SK-N-MC (cell line): ENCODE measurements at places on chromosomes 5 and 9.

DNA sequence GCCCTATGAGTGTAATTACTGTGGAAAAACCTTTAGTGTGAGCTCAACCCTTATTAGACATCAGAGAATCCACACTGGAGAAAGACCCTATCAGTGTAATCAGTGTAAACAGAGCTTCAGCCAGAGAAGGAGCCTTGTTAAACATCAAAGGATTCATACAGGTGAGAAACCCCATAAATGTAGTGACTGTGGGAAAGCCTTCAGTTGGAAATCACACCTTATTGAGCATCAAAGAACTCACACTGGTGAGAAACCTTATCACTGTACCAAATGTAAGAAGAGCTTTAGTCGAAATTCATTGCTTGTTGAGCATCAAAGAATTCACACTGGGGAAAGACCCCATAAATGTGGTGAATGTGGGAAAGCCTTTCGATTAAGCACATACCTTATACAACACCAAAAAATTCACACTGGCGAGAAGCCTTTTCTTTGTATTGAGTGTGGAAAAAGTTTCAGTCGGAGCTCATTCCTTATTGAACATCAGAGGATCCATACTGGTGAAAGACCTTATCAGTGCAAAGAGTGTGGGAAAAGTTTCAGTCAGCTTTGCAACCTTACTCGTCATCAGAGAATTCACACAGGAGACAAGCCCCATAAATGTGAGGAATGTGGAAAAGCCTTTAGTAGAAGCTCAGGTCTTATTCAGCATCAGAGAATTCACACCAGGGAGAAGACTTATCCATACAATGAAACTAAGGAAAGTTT is 9.9 kb downstream of the ZNF189 start:
- DNase-seq: no peak

GRCh38 chr9:21357479-21358460 is 7.1 kb upstream of the IFNA6 start:
- DNase-seq: no peak

DNA sequence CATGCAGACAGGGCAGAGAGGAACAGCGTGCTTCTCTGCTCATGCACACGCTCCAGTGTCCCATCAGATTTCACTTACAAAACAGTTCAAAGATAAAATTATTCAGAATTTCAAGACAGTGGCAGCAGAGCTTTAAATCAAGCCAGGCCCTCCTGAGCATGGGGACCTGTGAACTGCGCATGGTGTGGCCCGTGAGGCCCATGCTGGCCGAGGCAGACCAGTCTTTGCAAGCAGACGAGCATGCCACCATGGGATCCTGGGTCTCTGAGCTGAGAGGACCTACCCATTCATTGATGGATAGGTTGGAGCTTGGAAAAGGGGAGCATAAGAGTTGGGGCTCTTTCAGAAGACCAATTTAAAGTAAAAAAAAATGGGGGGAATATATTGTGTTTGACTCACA is 35.0 kb upstream of the SAP30L start:
- DNase-seq: no peak

DNA sequence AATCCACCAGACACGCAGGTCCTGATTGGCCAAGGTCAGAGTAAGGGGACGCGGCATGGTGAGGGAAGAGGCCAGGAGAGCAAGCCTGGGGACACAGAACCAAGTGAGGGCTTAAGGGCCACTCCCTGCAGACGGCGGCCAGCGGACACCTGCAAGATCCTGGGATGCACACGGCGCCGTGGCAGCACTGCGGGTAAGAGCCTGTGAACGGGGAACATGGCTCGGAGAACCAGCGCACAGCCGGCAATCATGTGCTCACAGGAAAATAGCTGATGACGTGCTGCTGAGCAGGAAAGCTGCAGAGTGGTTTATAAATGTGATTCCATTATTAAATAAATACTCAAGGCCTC is 27.0 kb upstream of the NSMF start:
- no peak for DNase-seq

GRCh38 chr9:109901201-109901600 is 121.2 kb downstream of the PALM2AKAP2 start:
- DNase-seq: no peak

GRCh38 chr9:125659201-125659840 is 47.7 kb downstream of the MAPKAP1 start:
- DNase-seq: no peak

DNA sequence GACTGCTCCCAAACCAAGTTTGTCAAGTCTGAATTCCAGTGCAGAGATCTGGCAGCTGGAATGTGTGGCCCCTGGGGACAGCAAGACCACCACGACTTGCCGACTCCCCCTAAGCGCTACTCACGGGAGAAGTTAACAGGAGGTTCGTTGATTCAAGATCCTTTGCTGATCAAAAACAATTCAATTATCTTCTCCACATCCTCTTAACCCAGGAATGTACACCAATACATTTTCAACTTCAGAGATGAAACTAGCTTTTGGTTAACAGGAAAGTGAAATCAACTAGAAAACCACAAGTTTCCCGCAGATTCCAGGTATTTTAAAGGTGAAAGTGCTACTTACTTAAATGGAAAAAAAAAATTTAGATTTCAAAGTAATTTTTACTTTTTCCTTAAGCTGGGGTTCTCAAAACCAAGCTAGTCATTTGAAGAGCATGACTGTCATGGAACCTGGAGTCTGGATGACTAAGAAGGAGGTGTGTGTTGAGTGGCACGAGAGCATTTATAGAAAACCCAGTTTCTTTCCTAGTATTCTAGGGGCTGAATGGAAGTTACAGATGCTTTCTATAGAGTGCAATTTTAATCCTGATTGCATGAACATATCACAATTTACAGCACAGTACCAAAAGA is 257.5 kb upstream of the PANK3 start:
- no peak for DNase-seq

DNA sequence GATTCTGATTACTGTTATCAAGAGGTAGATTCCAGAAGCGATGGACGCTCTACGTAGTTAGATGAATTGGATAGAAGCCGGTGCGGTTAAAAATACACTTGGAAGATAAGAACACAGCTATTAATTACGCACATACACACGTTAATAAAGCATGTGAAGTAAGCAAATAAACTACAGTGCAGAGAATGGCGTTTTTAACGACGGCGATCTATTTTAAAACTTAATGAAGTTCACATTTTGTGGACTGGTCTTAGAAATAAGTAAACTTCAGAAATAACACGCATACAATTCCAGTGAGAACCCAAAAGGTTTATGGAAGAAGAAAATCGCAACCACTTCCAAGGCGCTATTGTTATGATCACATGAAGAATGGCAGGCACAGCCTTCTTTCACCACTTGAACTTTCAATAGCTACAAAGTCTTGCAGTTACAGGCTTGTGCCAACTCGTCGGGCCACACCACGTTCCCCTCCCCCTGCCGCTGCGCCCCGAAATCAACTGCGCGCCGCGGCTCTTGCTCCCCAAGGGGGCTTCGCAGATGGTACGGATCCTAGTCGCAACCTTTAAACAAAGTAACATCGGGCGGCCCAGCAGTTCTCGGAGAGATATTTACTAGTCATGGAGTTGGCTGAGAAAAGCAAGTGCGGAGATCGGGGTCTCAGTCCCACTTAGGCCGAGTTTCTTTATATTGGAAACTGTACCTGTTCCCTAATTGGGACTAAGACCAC is 866 bp upstream of the SEMA6A start:
- DNase-seq: no peak

GRCh38 chr9:130243015-130243881 is 22.3 kb upstream of the HMCN2 start:
- no peak for DNase-seq

DNA sequence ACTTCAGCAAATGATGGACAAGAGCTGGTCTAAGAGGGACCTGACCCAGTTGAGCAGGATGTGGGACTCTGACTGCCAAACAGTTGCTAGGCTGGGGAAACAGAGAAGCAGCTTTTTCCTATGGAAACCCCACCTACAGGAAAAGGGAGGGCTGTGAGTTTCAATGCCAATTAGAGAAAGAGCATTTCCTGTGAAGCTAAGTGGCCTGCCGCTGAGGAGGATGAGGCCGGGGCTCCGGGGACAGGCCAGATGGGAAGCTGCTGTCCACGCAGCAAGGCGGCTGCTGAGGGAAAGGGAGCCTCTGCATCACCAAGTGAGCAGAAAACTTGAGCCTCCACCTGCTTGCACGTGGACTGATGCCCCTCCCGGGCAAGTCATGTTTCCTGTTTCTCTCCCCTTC is at the start of gene PCDH12:
Gene PCDH12, minus strand, starts transcription at position 90 of the 400 bp plus-strand sequence. CDS start 351 bp downstream, outside the sequence.
- DNase-seq: no peak

- DNase-seq: no peak
Observed at GRCh38 chr5:127899214-127899610, 184.4 kb upstream of the SLC12A2 start.

DNA sequence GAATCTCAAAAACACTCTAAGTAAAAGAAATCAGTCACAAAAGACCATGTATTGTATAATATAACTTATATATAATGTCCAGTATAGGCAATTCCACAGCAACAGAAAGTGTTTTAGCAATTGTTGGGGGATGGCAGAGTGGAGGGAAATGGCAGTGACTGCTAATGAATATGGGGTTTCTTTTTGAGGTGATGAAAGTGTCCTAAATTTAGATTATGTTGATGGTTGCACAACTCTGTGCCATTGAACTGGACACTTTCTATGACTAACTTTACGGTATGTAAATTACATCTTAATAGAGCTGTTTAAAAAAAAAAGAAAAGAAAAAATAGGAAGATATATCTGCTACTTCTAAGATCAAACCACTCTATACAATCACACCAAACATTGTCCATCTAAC is 124.9 kb upstream of the ZNF462 start:
- DNase-seq: no peak

DNA sequence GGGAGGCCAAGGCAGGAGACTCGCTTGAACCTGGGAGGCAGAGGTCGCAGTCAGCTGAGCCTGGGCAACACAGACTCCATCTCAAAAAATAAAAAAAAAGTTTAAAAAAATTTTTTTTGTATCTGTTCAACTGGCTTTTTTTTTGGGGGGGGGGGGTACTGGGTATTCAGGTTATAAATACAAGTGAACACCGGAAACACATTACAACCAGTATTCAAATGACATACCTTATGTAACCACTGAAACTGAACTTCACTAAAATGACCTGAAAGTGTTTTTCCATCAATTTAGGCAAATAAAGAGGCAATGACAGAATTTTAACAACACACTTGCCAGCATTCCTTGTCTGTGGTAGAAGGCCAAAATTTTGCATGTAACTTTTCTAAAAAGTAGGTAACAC is 33.5 kb downstream of the STRBP start:
- DNase-seq: no peak

DNA sequence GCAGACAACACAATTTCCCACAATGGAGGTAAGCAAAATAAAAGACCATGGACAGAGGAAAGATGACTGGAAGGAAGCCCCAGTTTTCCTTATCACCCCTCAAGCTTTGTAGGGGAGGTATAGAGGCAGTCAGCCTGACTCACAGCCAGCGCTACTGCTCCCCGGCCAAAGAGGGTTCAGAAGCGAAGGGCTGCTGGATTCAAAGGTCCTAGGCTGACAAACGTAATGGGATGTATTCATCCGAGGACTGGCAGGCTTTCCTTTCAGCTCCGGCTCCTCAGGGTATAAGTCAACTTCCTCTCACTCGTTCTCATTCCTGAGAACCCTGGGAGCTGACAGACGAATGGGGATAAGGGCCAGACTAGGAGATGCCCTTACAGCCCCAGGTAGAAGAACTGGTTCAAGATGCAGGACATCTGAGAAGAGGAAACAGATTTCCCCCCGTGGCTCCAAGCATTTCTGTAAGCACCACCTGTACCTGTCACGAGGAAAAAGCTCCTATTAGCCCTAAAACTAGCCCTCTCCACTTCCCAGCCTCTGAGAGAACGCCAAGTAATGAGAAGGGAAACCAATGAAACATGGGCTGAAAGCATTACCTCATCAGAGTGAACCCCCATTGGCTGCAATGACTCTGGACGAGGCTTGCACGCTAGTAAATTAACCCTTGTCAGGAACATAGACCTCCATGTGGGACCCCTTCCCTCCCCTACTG is 22.1 kb upstream of the FAM13B start:
- DNase-seq: no peak

- DNase-seq: no peak
Observed at GRCh38 chr5:110169461-110169860, 479.7 kb downstream of the MAN2A1 start.

DNA sequence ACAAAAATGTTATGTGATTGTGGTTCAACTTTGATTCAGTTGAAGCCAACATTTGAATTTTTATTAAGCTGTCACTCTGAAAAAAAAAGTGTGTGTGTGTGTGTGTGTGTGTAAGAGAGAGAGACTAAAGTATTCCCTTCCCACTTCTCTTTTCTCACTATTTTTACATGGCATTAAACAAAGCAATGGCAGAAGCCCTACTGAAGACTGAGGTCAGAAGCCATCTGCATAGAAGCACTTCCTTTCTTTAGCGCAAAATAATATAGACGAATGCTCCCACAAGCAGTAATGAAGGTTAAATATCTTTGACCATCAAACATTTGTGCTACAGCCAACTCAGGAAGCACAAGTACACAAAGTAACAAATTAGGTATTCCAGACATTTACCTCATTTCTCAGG is 540.5 kb downstream of the KCTD16 start:
- no peak for DNase-seq

- no peak for DNase-seq
Observed at GRCh38 chr9:131385296-131385695, 8.6 kb upstream of the PRRC2B start.

DNA sequence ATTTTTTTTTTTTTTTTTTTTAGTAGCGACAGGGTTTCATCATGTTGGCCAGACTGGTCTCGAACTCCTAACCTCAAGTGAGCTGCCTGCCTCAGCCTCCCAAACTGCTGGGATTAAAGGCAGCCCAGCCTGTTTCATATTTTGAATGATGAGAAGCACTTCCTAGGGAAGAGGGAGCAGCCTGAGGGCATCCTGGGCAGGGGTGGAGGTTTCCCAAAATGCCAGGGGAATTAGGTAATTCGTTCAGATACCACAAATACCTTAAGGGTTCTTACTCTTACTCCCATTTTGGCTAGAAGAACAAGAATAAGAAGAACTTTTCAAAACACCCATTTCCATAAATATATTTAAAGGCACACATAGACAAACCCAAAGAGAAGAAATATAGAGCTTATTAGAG is 29.5 kb upstream of the RAPGEF1 start:
- DNase-seq: no peak

GRCh38 chr5:139146809-139147482 is 51.2 kb downstream of the SIL1 start:
- DNase-seq: no peak

- DNase-seq: no peak
Observed at GRCh38 chr5:71938895-71939294, 168.4 kb upstream of the MAP1B start.

DNA sequence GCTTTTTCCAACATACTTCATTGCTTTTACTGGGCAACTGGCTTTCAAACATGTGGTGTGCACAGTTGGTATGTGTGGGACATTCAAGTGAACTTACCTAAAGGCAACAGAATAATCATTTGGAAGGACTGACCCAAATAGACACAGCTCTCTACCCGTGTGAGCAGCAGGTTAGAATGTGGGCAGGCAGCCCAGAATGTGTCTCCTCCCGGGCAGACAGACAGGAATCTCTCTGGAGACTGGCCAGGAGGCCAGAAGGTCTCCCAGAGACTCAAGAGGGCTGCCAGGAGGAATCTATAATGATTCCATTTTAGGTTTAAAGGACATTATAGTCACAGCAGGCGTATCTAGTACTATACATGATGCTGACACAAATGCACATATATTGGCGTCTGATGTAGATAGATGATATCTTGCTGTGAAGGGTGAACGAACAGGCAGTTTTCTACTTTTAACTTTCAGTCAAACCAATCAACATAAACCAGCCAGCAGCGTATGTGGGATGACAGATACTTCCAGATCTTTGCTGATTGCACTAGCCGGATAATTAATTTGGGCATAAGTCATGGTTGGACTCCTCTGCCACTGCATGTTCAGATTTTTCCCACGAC is 297.4 kb upstream of the ZNF608 start:
- no peak for DNase-seq
